ENCODE measurements at places on chromosomes 16 and 17.

DNA sequence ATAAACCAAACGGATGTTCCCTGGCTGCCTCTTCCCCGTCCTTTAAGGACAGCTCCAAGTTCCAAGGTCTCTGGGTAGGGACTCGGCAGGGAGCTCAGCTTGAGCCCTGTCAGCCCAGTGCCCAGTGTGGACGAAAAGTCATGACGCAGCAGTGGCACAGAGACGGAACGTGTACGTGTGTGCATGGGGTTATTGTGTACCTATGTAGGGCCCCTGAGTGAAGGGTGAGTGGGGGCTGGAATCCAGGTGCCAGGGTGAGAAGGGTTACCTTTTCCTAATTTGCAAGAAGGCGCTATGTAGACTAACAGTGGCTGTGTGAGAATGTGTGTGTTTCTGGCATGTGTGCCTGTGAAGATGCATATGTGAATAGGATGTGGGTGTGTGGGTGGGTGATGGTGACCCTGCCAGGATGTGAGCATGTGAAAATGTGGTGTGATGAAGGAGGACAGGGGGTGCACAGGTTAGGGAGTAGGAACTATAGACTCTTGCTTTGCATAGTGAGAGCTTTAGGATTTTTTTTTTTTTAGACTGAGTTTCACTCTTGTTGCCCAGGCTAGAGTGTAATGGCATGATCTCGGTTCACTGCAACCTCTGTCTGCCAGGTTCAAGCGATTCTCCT is 6.0 kb downstream of the SCN4A start:
- H3K36me3 ChIP-seq, result no peaks in the 10 kb centered on the region
- no peaks in the 10 kb centered on the region for H3K4me1 ChIP-seq
- DNase-seq, result no peak
- H3K27ac ChIP-seq, result no peak overlapping the region
- H3K4me3 ChIP-seq, result no peak overlapping the region

- no peak for DNase-seq
- no peak overlapping the region for H3K4me3 ChIP-seq
- H3K27me3 ChIP-seq, result no peaks in the 10 kb centered on the region
These were observed 73.4 kb upstream of the GSG1L start for GRCh38 chr16:28136751-28137434.

- H3K36me3 ChIP-seq, result no peaks in the 10 kb centered on the region
- H3K27me3 ChIP-seq, result peaks cover 11% of the 10 kb centered on the region
- no peaks in the 10 kb centered on the region for H3K4me1 ChIP-seq
- DNase-seq, result peak; percentile 76
- no peak overlapping the region for H3K4me3 ChIP-seq
These were observed 4.2 kb downstream of the SMPD3 start for GRCh38 chr16:68444056-68444657.

GRCh38 chr17:59798111-59798510 is 90.7 kb downstream of the VMP1 start:
- no peak overlapping the region for H3K4me3 ChIP-seq
- H3K27me3 ChIP-seq, result no peaks in the 10 kb centered on the region
- no peaks in the 10 kb centered on the region for H3K4me1 ChIP-seq
- H3K36me3 ChIP-seq, result no peaks in the 10 kb centered on the region
- no peak for DNase-seq

DNA sequence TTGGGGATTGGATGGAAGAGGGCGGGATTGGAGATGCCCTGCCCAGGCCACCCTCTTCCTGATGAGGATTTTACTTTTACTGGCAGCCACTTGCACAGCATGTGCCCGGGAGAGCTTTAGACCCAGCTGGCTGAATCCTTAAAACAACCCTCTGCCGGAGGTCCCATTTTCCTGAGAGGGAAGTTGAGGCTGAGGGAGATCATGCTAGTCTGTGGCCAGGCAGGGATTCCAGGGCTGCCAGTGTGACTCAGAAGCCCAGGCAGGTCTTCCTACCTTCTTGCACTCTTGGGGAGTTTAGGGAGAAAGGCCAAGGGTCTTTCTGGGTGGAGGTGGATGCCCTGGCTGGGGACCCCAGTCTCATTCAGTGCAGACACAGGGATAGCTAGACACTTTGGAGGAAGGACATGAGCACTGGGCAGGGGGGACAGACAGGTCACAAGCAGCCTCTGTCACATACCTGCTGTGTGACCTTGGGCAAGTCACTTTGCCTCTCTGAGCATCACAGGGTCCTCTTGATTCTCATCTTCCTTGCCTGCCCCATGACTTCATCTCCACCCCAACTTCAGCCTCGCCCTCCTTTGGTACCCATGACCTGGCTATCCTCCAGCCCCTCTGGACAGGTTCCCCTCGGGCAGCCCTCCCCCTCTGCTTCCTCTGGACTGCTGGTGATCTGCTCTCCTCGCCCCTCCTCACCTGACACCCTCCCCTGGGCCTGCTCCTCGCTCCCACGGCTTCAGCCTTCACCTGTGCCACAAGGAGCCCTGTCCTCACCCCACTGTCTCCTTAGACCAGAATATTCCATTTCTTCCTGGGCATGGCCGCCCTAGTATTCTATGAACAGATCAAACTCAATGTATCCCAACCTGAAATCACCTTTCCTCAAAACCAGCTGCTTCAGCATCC is 11.3 kb upstream of the DCAF7 start:
- no peak for DNase-seq
- H3K36me3 ChIP-seq, result no peaks in the 10 kb centered on the region
- no peak overlapping the region for H3K27ac ChIP-seq
- no peaks in the 10 kb centered on the region for H3K27me3 ChIP-seq
- H3K4me1 ChIP-seq, result no peaks in the 10 kb centered on the region

DNA sequence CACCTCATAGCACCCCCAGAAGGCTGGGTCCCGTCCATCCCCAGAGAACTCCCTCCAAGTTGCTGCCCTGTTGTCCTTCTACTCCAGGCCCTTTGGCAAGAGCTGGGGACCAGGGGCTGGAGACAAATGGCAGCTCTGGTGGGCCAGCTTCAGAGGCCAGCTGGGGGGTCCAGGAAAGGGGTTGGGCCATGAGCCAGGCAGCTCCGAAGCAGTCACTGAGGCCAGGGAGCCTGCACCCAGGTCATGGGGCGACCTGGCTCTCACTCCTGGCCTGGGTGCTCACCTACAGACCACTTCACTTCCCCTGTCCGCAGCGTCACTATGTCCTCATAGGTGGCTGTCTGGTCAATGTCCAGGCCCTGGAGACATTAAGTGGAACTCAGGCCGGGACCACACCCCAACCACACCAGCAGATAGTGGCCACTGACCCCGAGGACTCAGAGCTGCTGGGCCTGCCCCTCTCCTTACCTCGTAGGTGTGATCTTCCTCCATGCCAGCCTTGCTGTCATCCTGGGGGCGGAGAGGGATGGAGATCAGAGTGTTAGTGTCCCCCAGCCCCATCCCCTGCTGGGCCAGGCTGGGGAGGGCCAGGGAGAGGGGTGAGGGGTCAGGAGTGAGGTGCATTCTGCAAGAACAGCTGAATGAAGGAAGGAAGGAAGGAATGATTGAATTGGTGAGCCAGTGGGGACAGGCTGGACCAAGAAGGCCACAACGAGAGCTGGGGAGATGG is 3.0 kb downstream of the CD79B start:
- H3K4me3 ChIP-seq, result no peak overlapping the region
- H3K36me3 ChIP-seq, result no peaks in the 10 kb centered on the region
- no peaks in the 10 kb centered on the region for H3K27me3 ChIP-seq
- no peak for DNase-seq
- H3K27ac ChIP-seq, result no peak overlapping the region

DNA sequence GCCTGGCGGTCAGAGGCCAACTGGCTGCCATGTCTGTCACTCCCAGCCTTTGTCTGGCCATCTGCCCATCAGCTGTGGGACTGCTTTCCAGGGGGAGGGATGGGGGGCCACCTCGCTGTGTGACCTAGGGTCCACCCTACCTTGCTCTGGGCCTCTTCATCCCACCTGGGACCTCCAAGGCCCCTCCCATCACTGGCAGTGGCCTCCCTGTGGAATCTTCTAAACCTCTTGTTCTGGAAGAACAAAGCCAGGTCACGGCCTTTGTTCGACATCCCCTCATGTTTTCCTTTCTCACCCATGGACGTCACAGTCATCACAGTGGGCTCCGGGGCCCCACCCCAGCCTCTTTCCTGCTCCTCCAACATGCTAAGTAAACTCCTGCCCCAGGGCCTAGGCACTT is 24.0 kb downstream of the SPNS2 start:
- no peak overlapping the region for H3K27ac ChIP-seq
- no peaks in the 10 kb centered on the region for H3K36me3 ChIP-seq
- no peak overlapping the region for H3K4me3 ChIP-seq

GRCh38 chr16:74795104-74795503 is 20.5 kb upstream of the FA2H start:
- peak overlapping the region; percentile 1 for H3K4me3 ChIP-seq
- DNase-seq, result no peak
- no peak overlapping the region for H3K27ac ChIP-seq
- H3K4me1 ChIP-seq, result no peaks in the 10 kb centered on the region
- H3K36me3 ChIP-seq, result peaks cover 32% of the 10 kb centered on the region
- H3K27me3 ChIP-seq, result no peaks in the 10 kb centered on the region

- no peaks in the 10 kb centered on the region for H3K27me3 ChIP-seq
- no peak overlapping the region for H3K27ac ChIP-seq
- peaks cover 6% of the 10 kb centered on the region for H3K4me1 ChIP-seq
- no peaks in the 10 kb centered on the region for H3K36me3 ChIP-seq
- H3K4me3 ChIP-seq, result no peak overlapping the region
- no peak for DNase-seq
These were observed 29.3 kb downstream of the KIFC3 start for GRCh38 chr16:57773019-57773418.

Measured in H9 (cell line).